ENCODE measurements at places on chromosomes 7 and 10.

- DNase-seq: no peak
Measured at GRCh38 chr7:983004-983615, at the start of gene CYP2W1. TSS of gene CYP2W1 (plus strand) at chr7:983181. CDS start at chr7:983212, 31 bp downstream.

DNA sequence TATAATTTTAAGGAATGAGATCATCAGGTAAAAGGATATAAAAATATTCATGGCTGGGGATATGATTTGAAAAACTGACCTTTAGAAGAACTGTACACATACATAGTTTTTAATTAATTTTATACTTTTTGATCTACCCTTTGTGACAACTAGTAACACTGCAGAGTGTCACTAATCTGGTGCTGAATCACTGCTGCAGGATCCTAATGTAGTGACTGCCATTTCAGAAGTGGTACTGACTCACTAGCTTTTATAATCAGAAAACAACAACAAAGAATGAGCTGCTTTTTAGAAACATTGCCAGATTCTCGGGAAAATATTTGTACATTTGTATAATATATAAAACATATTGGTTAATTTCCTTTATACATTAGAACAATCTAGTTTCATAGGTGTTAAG is 110.4 kb downstream of the HIPK2 start:
- DNase-seq: no peak

DNA sequence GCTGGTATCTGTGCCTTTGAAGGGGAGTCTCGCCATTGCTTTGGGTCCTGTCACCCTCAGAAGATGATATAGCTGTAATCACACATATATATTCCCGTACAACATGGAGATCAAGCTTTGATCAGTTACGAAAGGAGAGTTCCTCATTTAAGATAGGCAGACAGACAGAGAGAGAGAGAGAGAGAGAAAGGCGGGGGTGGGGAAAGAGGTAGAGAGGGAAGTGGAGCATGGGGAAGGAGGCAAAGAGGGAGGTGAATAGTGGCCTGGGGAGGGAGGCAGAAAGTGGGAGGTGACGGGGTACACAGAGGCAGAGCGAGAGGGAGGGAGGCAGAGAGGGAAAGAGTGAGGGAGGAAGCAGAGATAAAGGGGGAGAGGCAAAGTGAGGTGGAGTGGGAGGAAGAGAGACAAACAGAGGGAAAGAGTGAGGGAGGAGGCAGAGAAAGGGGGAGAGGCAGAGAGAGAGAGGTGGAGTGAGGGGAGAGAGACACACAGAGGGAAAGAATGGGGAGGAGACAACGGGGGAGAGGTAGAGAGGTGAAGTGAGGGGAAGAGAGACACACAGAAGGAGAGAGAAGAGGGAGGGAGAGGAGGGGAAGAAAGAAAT is 44.6 kb upstream of the C1QL3 start:
- DNase-seq: no peak

DNA sequence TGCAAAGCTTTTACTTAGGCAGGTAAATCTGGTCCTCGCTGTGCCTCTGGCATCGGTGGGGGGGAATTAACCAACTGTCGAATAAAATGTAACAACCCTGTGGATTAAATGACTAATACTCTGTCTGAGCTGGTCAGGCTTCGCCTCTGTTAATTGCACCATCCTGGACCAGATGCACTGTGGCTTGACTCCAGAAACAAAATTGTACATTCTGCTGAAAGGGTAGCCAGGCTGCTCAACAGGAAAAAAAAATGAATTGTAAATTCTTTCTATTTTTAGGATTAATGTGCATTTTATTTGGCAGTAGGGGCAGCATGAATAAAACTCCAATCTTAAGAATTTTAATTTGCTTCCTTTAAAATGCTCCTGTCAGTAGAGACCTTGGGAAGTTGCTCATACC is 389.4 kb downstream of the SORCS1 start:
- no peak for DNase-seq

- peak; percentile 75 for DNase-seq
Measured at GRCh38 chr7:106165337-106165736, 53.2 kb upstream of the SYPL1 start.

- DNase-seq: no peak
Measured at GRCh38 chr10:73731588-73732375, 12.4 kb upstream of the SEC24C start.

GRCh38 chr10:79202188-79203013 is 133.6 kb downstream of the ZMIZ1 start:
- DNase-seq: peak; percentile 37

DNA sequence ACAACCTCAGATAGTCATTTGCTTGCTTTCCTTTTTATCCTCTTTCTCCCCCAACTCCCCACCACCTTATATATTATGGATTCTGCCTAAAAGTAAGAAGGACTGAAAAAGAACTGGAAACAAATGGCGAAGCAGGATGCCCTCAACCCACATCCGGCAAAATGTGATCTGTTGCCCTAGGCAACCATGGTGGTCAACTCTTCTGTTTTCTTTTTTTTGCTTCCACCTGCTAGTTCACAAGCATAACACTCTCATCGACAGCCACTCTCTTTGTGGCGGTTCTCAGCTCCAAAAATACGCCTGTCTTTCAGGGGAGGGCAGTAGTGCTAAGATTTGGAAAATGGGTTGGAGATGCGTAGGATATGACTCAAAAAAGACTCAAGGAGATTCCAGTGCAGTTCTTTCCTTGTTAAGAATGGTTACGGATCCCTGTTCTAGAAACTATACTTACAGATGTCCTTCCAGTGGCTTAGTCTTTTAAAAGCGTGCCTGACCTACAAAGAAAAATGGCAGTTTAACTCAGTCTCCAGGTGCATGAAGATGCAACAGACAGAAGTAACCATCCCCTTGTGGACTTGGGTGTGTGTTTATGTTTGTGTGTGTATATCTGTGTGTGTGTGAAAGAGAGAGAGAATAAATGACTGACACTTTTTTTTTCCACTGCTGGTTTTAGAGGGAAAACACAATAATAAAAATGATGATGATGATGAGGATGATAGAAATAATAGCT is 10.7 kb downstream of the APBB1IP start:
- DNase-seq: no peak

DNA sequence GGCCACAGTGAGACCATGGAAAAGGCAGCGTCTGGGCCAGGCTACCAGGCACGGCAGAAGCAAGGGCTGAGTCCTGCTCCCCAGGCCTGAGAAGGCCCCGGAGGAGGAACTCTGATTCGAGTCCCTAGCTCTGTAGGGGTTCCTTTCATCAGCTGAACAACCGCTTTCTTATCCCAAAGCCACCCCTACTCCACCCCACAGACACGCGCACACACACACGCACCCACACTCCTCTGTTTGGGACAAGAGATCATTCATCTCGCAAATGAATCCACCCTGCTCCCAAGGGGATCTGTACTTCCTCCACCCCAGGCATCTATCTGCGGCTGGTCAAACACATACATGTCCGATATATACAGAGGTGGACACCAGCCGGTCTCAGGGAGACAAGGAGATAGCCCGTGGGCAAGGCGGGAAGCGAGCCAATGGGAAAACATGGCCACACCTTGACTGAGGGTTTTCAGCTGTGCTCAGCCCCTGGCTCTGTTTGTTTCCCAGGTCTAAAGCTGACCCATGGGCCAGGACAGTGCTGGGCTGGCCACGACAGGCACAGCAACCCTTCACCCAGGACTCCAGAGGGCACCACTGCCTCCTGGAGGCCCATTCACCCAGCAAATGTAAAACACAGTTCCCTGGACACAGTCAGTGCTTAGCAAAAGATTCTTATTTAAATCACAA is 7.3 kb downstream of the ZCCHC24 start:
- DNase-seq: no peak

- no peak for DNase-seq
Measured at GRCh38 chr7:134636008-134636449, 10.6 kb upstream of the BPGM start.

GRCh38 chr10:130425169-130425568 is 289.0 kb downstream of the GLRX3 start:
- no peak for DNase-seq

DNA sequence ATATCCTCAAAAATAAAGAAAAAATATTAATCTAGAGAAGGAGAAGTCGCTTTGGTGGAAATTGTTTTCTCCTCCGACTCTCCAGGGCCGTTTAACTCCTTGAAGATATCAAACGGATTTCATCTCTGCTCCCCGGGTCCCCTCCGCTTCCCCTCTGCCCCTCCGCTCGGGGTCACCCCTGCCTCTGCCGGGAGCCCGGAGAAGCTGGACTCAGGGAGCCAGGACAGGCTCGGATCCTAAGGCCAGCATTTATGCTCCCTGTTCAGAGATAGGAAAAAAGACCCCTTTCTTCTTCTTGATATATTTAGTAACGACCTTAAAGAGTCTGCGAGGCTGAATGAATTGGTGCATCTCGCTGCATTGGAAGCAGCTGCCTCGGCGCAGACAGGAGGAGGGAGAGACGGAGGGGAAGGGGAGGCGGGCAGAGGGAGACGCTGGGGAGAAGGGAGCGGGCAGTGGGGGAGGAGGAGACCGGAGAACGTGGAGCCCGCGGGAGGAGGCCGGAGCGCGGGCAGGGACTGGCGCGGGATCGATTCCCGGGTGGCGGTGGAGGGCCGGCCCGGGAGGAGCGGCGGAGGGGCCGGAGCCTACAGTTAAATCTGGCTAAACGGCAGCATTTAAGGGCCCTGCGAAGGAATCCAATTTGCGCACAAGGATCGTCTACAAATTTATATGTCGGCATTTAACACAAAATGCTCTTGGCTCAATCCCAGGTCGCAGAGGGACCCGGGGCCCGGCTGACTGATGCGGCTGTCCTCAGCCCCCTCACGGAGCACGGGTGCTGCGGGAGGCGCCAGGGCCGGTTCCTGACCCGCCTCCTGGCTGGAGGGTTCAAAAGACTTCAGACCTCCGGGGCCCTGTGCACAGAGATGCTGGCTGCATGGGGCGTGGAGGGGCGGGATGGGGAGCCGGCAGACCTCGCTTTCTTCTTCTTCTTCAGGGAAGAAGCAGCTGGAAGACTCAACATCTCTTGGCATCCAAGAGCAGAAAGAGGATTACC is 55.6 kb downstream of the CRTAC1 start:
- no peak for DNase-seq

DNA sequence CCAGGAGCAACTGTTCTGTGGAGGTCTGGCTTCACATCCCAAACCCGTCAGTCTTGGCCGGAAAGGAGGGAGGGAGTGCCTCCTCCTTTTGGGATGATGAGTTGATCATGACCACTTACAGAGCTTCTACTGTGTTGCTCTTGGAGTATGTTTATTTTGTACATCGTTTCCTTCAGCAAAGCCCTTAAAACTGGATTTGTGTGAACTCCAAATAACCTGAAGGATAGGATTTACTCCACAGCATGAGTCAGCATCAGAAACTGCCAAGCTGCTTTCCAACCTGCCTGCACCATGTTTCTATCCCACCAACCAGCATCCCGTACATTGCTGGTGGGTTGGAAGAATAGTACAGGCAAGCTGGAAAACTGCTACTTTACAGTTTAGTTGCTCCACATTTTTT is 3.5 kb downstream of the CCDC201 start:
- DNase-seq: peak; percentile 60

DNA sequence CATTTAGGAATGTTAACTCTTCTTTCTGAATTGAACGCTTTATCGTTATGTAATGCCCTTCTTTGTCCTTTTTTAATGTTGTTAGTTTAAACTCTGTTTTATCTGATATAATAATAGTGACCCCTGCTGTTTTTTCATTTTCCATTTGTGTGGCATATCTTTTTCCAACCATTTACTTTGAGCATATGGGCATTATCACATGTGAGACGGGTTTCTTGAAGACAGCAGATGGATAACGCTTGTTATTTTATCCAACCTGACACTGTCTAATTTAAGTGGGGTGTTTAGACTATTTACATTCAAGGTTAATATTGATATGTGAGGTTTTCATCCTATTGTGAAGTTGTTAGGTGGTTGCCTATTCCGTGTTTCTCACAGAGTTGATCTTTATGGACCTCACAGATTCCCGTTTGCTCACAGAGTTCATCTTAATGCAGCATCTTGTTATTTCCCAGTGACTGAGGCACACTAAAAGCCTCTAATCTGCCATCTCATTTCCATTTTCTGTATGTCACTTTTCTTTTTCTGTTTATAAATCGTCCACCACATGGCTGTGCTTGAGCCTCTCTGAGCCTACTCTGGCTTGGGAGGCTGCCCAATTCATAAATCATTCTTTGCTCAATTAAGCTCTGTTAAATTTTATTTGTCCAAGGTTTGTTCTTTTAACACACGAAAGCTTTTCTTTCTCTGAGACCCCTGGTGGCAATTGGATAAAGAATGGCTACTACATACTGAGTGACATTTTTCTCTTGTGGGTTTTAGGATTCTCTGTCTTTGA is 286.2 kb downstream of the HTR7 start:
- peak; percentile 18 for DNase-seq

GRCh38 chr10:89002226-89002978 is 11.8 kb downstream of the FAS start:
- no peak for DNase-seq

GRCh38 chr7:90747516-90747915 is 151.4 kb downstream of the CDK14 start:
- DNase-seq: no peak

DNA sequence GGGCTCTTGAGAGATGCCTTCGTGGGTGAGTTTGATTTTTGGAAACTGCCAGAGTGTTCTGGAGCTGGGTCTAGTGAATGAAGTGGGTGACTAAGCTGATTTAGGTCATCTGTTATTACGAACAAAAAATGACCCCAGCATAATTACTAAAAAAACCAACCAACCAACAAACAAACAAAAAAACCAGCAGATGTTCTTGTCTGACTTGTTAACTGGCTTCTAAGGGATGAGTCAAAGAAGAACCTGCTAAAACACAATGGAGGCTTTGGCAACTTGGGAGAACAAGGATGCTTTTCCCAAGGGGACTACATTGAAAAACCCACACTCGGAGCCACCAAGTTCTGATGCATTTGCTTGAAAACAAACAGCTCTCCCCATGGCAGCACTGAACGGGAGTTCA is 11.5 kb downstream of the TACR2 start:
- DNase-seq: no peak

- DNase-seq: no peak
Measured at GRCh38 chr7:13508586-13508985, 480.9 kb downstream of the ETV1 start.

- DNase-seq: peak; percentile 22
Measured at GRCh38 chr10:80260295-80261243, 28.9 kb downstream of the MAT1A start.

GRCh38 chr7:151736403-151736909 is 140.5 kb downstream of the PRKAG2 start:
- DNase-seq: peak; percentile 96

DNA sequence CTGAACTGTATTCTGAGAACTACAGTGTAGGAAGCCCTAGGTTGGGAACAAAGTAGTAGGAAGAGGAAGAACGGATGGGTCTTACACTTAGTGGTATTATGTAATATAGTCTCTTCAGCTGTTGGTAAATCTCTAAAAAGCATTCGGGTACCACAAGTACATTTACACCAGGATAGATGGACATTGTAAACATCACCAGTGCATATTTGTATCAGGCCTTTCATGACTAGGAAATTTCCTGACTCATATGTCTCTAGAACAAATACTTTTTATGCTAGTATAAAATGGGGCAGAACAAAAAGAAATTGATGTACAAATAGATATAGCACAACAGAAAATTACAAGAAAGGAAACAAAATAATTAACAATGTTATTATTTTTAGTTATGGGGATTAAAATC is 21.5 kb upstream of the OR6B1 start:
- no peak for DNase-seq
